Activated naive CD8-positive, alpha-beta T cell treated with anti-CD3 and anti-CD28 coated beads for 36 hours (primary cell): ENCODE measurements at places on chromosomes 5 and 9.

GRCh38 chr5:31639481-31640411 is 815 bp downstream of the PDZD2 start:
- H3K36me3 ChIP-seq: no peaks in the 10 kb centered on the region
- H3K27ac ChIP-seq: no peak overlapping the region
- H3K27me3 ChIP-seq: peaks cover 28% of the 10 kb centered on the region
- peak overlapping the region; percentile 35 for H3K4me3 ChIP-seq

DNA sequence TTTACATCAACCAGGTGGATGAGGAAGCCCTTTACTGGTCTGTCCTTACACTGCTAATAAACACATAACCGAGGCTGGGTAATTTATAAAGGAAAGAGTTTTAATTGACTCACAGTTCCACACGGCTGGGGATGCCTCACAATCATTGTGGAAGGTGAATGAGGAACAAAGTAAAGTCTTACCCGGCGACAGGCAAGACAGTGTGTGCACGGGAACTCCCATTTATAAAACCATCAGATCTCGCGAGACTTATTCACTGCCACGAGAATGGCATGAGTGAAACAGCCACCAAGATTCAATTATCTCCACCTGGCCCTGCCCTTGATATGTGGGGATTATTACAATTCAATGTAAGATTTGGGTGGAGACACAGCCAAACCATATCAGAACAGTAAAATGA is 67.3 kb upstream of the GRAMD2B start:
- H3K27ac ChIP-seq: no peak overlapping the region
- no peak overlapping the region for H3K4me3 ChIP-seq
- peaks cover 12% of the 10 kb centered on the region for H3K4me1 ChIP-seq
- no peaks in the 10 kb centered on the region for H3K27me3 ChIP-seq

GRCh38 chr5:102627315-102627714 is 127.8 kb upstream of the PAM start:
- H3K36me3 ChIP-seq: no peaks in the 10 kb centered on the region
- no peak overlapping the region for H3K27ac ChIP-seq
- H3K27me3 ChIP-seq: peaks cover 36% of the 10 kb centered on the region
- peaks cover 7% of the 10 kb centered on the region for H3K4me1 ChIP-seq

- H3K27me3 ChIP-seq: peaks cover 6% of the 10 kb centered on the region
- H3K36me3 ChIP-seq: no peaks in the 10 kb centered on the region
- no peak for DNase-seq
- H3K27ac ChIP-seq: no peak overlapping the region
- no peak overlapping the region for H3K4me3 ChIP-seq
Observed at GRCh38 chr9:87668222-87668621, 57.7 kb upstream of the CTSL start.

- no peaks in the 10 kb centered on the region for H3K4me1 ChIP-seq
- no peaks in the 10 kb centered on the region for H3K36me3 ChIP-seq
- H3K27me3 ChIP-seq: no peaks in the 10 kb centered on the region
Observed at GRCh38 chr5:82584631-82585030, 306.5 kb upstream of the RPS23 start.

DNA sequence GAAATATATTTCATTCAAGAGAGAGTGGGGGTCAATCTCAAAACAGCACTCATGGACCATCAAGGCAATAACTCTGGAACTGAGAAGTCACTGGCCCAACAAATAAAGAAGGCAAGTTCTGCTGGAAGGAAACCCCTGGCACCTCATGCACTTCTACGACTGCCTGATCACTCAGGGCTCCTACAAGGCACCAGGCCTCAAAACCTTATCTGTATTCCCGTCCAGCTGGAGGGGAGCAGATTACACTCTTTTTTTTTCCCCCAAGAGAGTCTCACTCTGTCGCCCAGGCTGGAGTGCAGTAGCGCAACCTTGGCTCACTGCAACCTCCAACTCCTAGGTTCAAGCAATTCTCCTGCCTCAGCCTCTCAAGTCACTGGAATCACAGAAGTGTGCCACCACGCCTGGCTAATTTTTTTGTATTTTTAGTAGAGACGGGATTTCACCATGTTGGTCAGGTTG is 49.9 kb downstream of the P4HA2 start:
- H3K27ac ChIP-seq: no peak overlapping the region
- H3K36me3 ChIP-seq: peaks cover 2% of the 10 kb centered on the region
- H3K4me3 ChIP-seq: no peak overlapping the region
- H3K4me1 ChIP-seq: peaks cover 31% of the 10 kb centered on the region
- no peak for DNase-seq
- peaks cover 3% of the 10 kb centered on the region for H3K27me3 ChIP-seq

- H3K27me3 ChIP-seq: no peaks in the 10 kb centered on the region
- no peak overlapping the region for H3K27ac ChIP-seq
- H3K4me3 ChIP-seq: no peak overlapping the region
- H3K4me1 ChIP-seq: no peaks in the 10 kb centered on the region
Observed at GRCh38 chr9:109815366-109815947, 35.5 kb downstream of the PALM2AKAP2 start.

DNA sequence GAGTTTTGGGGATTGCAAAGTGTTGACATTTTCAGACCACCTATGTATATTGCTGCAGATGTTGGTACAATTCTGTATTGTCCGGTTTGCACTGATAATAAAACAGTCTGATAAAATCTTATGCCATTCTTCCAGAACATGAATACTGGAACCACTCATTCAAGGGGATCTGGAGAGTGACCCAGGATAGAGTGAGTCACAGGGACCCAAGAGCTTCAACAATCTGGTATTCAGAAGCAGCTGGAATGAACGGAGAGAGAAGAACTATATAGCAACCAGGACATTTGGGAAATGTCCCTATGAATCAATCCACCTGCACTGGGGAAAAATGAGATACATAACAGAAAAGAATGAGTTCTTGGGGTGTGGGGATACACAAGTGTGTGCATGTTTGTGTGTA is 73.3 kb downstream of the SH3TC2 start:
- H3K4me1 ChIP-seq: no peaks in the 10 kb centered on the region
- DNase-seq: no peak
- H3K4me3 ChIP-seq: no peak overlapping the region

DNA sequence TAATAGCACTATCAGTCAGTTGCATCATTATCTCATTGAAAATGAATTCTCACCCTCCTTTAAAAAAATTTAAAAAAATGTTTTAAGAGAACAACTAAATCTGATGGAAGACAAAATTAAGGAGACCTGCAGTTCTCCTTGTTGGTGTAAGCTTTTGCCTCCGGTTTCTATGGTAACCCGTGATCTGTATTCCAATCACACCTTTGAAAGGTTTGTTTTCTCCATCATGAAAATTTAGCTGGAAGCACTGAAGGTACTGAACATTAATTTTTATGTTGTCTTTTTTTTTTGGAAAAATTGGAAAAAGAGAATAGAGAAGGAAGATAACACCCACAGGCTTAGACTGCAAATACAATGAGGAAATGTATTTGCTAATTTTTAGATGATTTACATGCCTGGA is 2.5 kb upstream of the BASP1 start:
- H3K27me3 ChIP-seq: peaks cover 52% of the 10 kb centered on the region
- peaks cover 3% of the 10 kb centered on the region for H3K36me3 ChIP-seq
- peaks cover 8% of the 10 kb centered on the region for H3K4me1 ChIP-seq
- no peak overlapping the region for H3K4me3 ChIP-seq

GRCh38 chr9:118809160-118809625 is 560.0 kb downstream of the BRINP1 start:
- no peak overlapping the region for H3K4me3 ChIP-seq
- H3K27ac ChIP-seq: no peak overlapping the region
- no peak for DNase-seq
- no peaks in the 10 kb centered on the region for H3K36me3 ChIP-seq
- no peaks in the 10 kb centered on the region for H3K4me1 ChIP-seq
